ENCODE measurements at places on chromosomes 6 and 20.

DNA sequence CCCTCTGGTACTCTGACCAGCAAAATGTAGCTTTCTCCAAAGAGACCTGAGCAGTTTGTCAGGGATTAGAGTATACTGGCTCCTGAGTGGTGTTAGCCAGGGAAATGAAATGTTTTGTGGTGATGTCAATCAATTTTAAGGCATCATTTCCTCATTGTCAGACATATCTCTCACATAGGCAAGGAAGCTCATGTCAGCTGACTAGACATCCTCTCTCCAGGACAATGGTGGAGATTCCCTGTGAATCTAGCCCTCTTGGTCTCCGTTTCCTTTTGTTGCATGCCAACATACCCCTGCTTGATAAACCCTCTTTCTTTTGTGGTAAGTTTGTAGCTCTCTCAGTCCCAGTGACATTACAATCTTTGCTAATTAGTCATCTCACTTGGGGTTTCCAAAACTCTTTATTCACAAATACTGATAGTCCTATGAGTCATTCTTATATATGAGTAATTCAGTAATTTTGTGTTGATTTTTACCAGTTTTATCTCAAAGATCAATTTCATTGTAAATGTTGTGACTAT is 135.6 kb upstream of the PTPRK start:
- DNase-seq, result peak; percentile 55

DNA sequence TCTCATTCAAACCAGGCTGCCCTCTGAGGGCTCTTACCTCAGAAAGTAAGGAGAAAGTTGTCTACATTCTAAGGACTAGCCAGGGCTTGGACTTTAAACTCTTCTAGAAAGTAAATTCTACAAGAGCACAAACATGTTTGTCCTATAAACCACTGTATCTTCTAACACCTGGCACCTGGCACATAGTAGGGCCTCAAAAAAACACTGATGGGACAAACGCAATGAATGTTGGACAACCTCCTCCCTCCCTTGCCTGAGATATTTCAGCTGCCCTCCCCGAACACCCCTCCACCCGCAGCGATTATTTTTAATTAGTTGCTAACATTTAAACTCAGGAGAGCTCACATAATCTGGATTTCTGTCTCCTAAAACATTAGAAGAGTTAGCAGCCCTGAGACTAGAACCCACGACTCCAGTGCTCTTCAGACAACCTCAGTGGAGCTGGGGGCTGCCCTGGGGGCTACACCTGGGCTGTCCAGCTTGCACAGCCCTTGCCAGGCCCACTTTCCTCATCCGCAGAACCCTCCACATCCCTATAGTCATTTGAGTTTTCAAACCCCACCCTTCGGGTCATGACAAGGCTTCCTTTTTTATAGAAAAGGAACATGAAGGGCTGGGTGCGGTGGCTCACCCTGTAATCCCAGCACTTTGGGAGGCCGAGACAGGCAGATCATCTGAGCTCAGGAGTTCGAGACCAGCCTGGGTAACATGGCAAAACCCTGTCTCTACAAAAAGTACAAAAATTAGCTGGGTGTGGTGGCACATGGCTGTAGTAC is 4.9 kb downstream of the HCK start:
- DNase-seq, result no peak

- no peak for DNase-seq
Observed at GRCh38 chr6:117469356-117469755, 13.1 kb upstream of the DCBLD1 start.

GRCh38 chr6:137731960-137732616 is 135.0 kb upstream of the TNFAIP3 start:
- peak; percentile 53 for DNase-seq

GRCh38 chr6:52103623-52104022 is 16.2 kb upstream of the PKHD1 start:
- no peak for DNase-seq

DNA sequence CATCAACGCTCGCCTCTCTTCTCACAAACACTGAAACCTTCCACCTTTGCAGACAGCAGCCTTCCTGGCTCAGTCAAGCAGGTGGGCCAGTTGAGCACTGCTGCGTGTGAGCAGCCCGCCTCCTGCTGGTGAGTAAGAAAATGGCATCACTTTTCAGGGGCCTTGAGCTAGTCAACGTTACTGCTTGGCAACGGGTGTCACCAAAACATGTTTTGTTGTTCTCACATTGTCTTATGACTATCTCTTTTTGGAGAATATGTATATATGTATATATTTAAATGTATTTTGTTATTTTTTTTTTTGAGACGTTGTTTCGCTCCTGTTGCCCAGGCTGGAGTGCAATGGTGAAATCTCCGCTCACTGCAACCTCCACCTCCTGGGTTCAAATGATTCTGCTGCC is 97.0 kb upstream of the AGPAT4 start:
- DNase-seq, result no peak
